ENCODE measurements at places on chromosomes 6 and 20.

GRCh38 chr6:89411145-89412070, 665 bp downstream of the RRAGD start:
- no peak for DNase-seq

- no peak for DNase-seq
Observed at GRCh38 chr6:3460253-3460652, 3.4 kb upstream of the SLC22A23 start.

DNA sequence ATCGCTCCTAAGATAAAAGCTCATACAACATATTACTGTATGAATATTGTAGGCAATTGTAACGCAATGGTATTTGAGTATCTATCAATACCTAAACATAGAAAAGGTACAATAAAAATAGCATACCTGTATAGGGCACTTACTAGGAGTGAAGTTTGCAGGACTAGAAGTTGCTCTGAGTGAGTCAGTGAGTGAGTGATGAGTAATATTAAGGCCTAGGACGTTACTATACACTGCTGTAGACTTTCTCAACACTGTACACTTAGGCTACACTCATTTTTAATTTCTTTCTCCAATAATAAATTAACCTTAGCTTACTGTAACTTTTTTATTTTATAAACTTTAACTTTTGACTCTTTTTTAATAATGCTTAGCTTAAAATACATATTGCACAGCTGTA, 546.9 kb downstream of the HACE1 start:
- DNase-seq, result no peak

- DNase-seq, result no peak
Observed at GRCh38 chr20:57678340-57678739, 31.5 kb downstream of the PMEPA1 start.

GRCh38 chr20:56716806-56717205, 87.7 kb downstream of the TFAP2C start:
- DNase-seq, result no peak

DNA sequence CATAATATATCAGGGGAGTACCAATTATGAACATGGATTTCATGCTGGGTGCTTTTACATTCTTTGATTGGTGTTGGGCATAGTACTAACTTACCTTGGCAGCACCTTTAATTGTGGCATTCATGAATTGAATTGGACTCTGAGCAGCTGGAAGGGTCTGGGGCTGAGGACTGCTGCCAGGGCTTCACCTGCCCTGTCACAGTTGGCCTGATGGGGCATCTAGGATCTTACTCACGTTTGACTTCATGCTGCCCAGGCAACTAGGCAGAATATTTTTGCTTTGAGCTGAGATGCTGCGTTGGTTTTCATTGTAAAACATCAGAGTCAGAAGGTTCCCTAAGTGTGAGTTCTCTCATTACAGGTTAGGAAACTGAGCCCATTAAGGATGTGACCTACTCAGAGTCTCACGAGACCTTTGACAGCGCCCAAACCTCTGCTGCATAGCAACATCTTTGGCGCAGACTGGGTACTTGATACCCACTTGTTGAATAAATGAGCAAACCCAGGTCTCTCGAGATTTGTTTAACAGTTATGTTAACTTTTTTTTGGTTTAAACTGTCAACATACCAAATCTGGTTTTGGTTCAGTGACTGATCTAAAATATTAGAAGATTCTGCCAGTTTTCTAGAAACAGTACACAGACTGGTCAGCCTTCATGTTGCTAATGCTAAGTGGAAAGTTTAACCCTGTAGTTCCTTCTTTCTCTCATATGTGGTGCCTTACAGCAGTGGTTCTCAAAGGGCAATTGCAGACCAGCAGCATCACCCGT, 104.9 kb downstream of the TCP11 start:
- no peak for DNase-seq

DNA sequence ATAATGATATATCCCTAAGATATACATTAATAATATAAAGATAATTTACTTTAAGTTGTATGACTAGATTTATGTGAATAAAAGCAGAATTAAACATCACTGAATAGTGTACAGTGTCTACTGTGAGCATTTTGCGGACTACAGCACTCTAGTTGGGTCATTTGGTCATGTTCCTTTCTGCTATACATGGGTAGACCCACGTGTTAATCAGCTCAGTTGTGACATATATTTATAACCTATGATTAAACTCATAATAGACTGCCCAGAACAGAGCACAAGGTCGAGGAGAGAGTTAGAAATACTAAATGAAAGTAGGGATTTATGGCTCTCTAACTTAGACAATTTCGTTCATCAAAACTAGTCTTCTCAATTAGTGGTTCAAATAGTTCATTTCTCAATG, 852.7 kb downstream of the EPHA7 start:
- no peak for DNase-seq

- DNase-seq, result no peak
Observed at GRCh38 chr6:36095497-36096391, 34.6 kb upstream of the MAPK13 start.

DNA sequence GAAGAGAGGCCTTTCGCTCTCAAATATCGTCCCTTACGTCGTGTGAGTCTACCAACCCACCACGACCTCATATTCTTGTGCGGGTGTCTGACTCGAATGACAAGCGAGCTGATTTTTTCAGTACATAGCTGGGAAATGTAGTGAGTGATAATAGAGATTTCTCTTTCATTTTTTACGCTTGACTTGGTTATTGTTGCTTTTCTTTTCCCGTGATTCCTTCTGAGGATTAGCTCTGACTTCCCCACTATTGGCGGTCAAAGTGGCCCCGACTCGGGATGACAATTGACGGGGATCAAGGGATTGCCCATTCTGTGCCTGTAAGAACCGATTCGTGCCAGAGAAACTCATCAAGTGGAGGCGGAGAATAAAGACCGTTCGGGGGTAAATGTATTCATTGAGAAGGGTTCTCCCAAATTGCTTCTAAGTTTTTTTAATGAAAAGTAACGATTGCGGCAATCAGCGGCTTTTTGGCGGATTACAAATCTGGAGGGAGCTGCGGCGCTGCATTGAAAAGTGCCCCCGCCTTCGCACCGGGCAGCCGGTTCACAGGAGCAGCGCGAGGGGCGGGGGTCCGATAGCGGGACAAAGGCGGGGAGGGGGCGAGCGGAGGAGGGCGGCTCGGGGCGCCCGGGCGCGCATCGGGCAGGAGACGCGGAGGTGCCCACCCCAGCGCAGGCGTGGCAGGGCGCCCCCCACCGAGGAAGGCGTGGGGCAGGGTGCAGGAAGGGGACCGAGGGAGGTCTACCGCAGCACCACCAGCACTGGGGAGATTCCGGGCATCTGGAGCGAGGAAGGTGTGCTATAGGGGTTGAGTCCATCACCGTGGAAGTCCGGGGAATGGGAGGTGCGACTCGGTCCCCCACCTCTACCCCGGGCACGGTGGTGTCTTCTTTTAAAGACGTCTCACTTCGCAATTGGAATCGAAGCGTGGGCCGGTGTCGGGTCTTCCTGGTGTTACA, 44.5 kb upstream of the OSTM1 start:
- DNase-seq, result no peak

DNA sequence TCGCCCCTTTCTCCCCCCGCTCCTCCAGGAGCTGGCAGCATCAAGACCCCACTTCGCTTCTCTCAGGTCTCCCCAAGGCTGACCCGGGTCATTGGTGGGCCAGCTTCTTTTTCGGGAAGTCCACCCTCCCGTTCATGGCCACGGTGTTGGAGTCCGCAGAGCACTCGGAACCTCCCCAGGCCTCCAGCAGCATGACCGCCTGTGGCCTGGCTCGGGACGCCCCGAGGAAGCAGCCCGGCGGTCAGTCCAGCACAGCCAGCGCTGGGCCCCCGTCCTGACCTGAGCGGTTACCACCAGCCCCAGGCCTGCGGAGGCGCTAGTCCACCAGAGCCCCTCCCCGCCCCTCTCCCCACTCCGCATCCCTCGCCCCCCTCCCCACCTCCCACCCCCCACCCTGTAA, 1.0 kb downstream of the PPDPF start:
- no peak for DNase-seq

DNA sequence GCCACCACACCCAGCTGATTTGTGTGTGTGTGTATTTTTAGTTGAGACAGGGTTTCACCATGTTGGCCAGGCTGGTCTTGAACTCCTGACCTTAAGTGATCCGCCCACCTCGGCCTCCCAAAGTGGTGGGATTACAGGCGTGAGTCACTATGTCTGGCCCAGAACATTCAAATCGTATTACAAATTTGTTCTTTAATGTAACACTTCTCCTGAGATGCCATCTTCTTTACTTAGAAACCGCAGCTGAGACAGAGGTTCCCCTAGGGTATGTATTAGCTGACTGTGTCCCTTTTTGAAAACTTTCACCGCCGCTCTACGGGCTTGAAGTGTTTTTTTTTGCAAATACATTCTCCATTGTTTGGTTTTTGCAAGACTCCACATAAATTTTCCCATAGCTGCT, 62.6 kb downstream of the TOX2 start:
- no peak for DNase-seq

DNA sequence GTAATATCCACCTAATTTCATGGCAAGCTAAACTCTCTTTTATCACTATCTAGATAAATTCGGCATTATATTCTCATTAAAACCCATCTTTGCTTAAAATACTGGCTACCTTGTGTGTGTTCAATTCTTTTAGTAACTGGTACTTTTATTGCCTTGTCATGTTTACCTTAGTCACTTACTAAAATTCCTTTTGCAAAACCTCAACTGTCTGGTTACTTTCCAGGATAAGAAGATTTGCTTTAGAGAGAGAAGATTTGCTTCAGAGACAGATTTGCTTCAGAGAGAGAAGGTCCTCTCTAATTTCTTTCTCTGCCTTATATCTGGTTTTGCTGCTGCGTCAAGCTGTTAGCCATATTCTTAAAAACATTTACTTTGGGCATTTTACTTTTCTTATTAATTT, 151.5 kb upstream of the MLIP start:
- DNase-seq, result no peak

DNA sequence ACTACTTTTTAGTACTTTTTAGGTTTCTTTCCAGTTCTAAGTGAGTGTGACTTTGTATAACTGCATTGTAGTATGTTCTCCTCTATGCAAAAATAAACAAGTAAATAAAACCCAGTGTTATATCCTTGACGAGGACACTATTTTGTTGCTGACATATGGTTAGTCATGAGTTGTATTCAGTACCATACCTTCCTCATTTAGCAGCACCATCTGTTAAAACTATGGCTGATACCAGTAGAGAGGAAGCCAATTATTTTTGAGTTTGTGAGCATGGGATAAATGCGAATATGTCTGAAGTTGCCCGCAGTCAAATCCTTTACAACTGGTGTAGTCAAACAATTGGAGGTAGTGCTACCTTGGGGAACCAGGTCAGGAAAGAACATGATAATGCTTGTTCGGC, 74.1 kb downstream of the CDKAL1 start:
- no peak for DNase-seq

DNA sequence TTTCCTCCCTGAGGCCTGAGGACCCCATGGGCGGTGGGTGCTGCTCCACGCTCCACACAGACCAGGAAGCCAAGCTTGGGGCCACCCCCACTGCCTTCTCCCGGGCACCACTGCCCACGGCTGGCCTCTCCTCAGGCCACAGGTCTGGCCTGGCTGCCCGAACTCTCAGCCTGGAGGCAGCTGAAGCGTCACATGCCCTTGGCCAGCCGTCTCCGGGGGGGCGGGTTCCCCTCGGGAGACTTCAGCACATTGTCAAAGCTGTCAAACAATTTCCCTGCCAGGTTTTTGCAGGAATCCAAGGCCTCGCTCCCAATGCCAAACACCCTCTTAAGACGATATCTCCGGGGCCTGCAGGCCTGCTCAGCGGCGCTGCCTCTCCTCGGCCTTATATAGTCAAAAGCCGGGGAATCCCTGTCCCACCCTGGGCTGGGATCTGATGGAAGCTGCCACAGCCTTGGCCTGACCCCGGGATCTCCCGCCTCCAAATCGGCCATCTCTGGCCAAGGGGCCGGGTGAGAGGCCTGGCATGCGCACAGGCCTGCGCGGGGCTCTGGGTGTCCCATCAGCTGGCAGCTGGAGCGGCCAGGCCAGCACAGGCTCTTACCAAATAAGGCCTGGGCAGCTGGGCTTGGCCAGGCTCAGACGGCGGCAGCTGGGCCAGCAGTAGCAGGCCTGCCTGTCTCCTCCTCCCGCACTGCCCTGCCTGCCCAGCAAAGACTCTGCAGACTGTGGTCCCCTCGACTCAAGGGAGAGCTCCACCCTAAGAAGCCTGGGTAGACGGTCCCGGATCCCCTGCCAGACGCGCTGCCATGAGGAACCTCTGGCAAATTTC, 49.7 kb downstream of the RBM38 start:
- peak; percentile 24 for DNase-seq

- DNase-seq, result peak; percentile 3
Observed at GRCh38 chr6:25769983-25770382, 15.4 kb downstream of the SLC17A4 start.

DNA sequence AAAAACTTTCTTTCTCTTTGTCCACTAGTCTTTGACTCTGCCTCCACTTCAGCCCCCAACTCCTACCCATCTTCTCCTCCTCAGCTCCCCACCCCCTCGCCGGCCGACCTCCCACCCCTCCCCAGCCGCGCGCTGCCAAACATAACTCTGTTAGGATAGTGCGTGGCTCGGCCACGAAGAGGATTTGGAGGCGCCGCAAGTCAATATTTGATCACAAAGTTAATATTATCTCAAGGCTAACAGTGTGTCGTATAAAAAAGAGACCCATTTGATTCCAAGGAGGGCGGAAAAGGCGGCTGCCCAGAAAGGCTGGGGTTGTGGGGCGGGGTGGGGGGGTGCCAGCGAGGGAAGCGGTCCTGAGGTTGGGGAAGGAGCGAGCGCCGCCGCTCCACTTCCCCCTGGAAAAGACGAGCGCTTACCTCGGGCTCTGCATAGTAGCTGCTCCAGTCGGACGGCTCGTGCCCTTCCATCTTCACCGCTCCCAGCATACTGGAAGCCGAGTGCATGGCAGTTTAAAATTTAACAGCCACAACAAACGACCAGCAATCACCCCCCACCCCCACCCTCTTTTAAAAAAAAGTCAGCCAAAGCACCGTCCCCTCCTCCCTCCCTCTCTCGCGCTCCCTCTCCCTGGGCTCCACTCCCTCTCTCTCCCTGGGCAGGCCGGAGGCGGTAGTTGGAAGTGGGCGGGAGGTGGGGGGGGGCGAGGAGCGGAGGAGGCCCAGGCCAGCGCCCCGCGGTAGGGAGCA, 425 bp downstream of the FOXA2 start:
- no peak for DNase-seq

DNA sequence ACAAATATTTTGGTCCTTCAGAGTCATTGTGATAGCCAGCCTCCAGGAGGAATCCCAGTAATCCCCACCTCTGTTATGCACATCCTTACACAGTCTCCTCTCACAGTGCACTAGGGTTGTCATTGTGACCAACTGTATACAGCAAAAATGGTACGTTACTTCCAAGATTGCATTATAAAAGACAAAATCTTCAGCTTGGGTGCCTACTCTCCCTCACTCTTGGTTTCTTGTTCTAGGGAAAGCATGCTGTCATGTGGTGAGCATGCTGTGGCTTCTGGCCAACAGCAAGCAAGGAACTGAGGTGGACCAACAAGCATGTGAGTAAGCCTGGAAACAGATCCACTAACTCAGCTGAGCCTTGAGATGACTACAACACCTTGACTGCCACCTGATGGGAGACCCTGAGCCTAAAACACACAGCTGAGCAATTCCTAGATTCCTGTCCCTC, 130.1 kb upstream of the DST start:
- peak; percentile 58 for DNase-seq

Measured in GM04504 (cell line).